ENCODE measurements at places on chromosomes 11 and 22.

- DNase-seq: peak; percentile 92
These were observed at the start of gene USP47 for GRCh38 chr11:11841723-11842420. TSS of gene USP47 (plus strand) at chr11:11841972. CDS start at chr11:11842186, 214 bp downstream.

DNA sequence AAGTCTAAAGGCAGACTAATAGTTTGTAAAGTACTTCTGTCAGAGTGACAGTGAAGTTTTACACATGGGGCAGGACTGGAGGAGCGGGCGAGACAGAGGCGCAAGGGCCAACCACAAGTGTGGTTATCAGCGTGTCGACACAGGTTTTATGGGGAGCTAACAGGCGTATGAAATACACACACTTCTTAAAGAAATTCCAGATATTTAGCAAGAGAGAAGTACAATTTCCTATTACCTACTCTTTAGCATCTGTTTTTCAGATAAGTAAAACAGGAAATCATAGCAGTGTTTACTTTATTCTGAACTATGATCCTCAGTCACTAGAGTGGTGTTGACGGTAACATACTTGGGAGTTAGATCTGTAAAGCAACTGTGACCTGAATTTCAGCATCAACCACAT, 22.5 kb downstream of the VSIG10L2 start:
- DNase-seq: no peak

- no peak for DNase-seq
These were observed 10.6 kb upstream of the NNMT start for GRCh38 chr11:114285599-114285998.

DNA sequence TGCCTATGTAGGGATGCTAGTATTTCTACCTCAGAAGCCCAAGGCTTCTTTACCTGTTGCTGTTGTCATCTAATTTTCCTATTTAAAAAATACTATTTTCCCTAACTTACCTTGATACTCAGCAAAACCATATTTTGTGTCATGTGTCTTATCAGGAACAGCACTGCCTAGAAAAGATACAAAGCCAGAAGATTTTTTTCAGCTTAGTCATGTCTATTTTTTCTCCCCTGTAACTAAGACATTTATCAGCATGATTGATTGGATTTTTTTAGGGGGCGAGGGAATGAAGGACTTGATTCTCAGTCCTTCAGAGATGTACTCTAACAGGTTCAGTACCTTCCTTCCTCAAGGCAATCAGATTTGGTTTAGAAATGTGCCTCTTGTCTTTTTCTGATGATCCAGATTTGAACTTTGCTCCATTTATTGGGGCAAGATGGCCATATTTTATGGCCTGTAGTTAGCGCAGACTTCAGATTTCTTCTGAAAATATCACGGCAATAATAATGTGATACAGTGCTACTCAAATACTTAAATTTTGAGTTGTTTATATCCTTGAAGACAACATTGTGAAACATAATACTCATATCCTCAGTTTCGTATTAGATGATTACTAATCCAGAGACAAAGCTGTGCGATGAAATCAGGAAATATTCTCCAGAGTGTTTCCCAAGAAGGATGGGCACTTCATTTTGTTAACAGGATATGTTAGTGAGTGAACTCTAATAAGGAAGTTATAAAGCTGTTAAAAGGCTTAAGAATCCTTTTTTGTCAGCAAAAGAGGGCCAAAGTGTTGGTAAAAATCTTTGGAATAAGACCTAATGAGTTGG, 3.8 kb upstream of the PIK3IP1 start:
- no peak for DNase-seq

DNA sequence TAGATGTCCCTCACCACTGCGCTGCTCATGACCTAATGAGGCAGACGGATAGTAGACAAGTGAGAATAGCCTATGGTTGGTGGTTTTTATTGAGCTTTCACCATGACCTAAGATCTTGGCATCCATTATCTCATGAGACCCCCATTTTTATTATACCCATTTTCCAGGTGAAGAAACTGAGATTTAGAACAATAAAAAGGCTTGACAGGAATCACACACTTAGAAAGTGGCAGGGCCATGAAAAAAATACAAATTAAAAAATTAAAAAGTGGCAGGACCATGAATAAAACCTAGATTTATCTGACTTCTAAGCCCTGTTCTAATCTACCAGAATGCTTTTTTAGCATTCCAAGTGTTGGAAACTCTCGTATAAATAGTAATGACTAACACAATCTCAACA, 1.1 kb downstream of the LRRC55 start:
- no peak for DNase-seq
